Astrocyte of the spinal cord (primary cell): ENCODE measurements at places on chromosomes 12 and 14.
A peak's percentile ranks its signal among the peaks of the same experiment; 100 is the strongest.

DNA sequence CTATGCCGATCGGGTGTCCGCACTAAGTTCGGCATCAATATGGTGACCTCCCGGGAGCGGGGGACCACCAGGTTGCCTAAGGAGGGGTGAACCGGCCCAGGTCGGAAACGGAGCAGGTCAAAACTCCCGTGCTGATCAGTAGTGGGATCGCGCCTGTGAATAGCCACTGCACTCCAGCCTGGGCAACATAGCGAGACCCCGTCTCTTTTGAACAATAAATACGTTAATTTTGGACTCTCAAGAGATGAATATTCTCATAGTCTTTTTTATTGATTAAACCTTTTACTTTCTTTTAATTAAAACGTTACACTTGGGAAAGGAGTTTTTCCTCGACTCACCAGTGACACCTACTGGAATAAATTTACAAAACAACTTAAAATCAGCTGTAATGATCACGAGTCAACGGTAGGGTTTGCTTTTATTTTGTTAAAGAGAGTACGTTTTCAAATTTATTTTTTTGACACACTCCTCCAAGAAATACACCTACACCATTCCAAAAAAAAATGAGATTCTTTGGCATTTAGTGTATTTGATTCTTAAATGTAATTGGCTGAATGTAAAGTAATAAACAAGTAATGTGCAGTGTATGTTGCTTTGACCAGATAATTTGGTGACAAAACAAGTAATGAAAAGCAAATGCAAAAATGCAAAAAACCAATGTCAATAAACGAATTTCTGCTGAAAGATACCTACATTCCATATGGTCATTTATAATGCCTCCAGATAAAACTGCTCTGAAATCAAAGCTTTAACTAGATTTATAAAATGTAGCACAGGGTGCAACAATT is 687 bp upstream of the RPS29 start:
- DNase-seq = peak; percentile 86

- no peak for DNase-seq
These were observed 189.4 kb downstream of the CACNA1C start for GRCh38 chr12:2242216-2242615.

- DNase-seq = no peak
These were observed 284.2 kb upstream of the ATP2B1 start for GRCh38 chr12:89992668-89993451.

- no peak for DNase-seq
These were observed 173.2 kb upstream of the MYL2 start for GRCh38 chr12:111093428-111094142.

- no peak for DNase-seq
These were observed 154.3 kb upstream of the C14orf180 start for GRCh38 chr14:104425171-104425681.

DNA sequence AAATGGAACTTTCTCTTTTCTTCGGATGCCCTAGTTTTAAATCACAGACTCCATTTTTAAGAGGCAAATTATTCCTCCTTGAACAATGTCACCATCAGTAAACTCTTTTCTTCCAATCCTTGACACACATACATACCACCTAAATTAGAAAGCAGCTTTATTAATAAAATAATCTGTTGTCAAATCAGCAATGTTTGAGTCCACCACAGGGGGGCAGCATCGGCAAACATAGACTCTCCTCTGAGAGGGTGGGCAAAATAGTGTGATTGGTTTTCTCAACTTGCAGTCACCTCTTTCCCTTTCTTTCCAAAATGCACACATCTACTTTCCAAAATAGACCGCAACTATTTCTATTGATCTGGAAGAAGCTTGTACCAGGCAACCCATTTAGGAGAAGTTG is 438.4 kb upstream of the OR4E1 start:
- no peak for DNase-seq

- DNase-seq = peak; percentile 76
These were observed 182.7 kb downstream of the KICS2 start for GRCh38 chr12:64039281-64039871.

GRCh38 chr14:64293976-64294671 is at the start of gene ESR2:
ESR2 (minus strand) TSS chr14:64294371; CDS start chr14:64282985, 11,386 bp downstream.
- peak; percentile 51 for DNase-seq
